ENCODE measurements at places on chromosomes 7 and 10. TPM values are rescaled to one million over a fixed set of nuclear protein-coding genes. Genes with fewer than 3 reads are reported as not detected.

SUN3 gene
- not detected for total RNA-seq

DNA sequence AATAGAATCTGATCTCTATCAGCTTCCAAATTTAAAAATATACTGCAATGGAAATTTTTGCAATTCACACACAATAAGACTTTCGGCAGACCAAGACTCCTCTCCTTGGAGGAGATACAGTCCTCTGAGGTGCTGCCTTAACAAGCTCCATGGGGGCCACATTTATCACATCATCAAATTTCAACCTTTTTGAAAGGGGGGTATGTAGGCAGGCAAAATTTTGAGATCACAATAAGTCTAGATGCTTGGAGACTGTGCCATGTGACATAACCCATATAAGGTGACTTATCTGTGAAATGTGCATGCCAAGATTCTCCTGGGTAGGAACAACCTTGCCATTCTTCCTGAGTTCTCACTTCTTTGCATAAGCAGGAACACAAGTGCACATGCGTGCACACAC is at the start of gene OR2A12:
OR2A12 (plus strand) TSS at position 301 of the 400 bp plus-strand sequence. CDS start 8,830 bp downstream, outside the sequence.
- DNase-seq = no peak

- DNase-seq = no peak
Observed at GRCh38 chr10:131824371-131825149, 76.2 kb upstream of the PPP2R2D start.

DNA sequence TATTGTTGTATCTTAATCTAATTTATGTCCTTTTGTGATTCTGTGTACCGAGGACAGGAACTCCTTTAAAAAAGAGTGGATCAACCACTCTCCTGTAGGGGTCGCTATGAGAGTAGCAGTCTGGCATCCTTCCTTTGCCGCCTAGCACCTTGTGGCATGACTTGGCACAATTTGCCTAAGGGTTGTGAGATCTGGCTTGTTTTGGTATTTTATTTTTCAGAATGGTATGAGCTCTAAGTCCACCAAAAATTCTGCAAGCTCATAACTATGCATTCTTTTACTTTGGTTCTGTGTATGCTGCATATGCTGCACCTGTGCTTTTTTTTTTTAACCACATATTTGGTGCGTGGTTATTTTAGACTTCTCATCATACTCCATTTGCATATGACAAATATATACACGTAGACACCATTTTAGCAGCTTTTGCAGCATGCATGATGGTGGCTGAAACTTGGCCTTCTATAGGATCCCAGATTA is 112.8 kb downstream of the CDK14 start:
- no peak for DNase-seq

- no peak for DNase-seq
Observed at GRCh38 chr7:78125884-78126283, 327.3 kb downstream of the PHTF2 start.

- no peak for DNase-seq
Observed at GRCh38 chr10:92696606-92697383, 7.0 kb downstream of the HHEX start.

Measured in omental fat pad (tissue), 4 donors.